ENCODE measurements at places on chromosomes 12 and 14. TPM values are rescaled to one million over a fixed set of nuclear protein-coding genes. Genes with fewer than 3 reads are reported as not detected.

- DNase-seq, result no peak
Measured at GRCh38 chr12:53935383-53936341, 3.0 kb upstream of the HOXC13 start.

GRCh38 chr12:26029736-26030022 lies 71.2 kb downstream of the RASSF8 start:
- DNase-seq, result no peak

Gene TRIM9
- total RNA-seq, result 13.4 TPM

GRCh38 chr12:104546575-104546974 lies 89.8 kb downstream of the CHST11 start:
- DNase-seq, result no peak

Gene HOXC13
- total RNA-seq, result not detected

- no peak for DNase-seq
Measured at GRCh38 chr12:19553175-19553574, 113.9 kb downstream of the AEBP2 start.

Gene CABP1
- total RNA-seq, result not detected

Gene RBP5
- total RNA-seq, result not detected

Gene TAS2R31
- total RNA-seq, result 1.7 TPM

DNA sequence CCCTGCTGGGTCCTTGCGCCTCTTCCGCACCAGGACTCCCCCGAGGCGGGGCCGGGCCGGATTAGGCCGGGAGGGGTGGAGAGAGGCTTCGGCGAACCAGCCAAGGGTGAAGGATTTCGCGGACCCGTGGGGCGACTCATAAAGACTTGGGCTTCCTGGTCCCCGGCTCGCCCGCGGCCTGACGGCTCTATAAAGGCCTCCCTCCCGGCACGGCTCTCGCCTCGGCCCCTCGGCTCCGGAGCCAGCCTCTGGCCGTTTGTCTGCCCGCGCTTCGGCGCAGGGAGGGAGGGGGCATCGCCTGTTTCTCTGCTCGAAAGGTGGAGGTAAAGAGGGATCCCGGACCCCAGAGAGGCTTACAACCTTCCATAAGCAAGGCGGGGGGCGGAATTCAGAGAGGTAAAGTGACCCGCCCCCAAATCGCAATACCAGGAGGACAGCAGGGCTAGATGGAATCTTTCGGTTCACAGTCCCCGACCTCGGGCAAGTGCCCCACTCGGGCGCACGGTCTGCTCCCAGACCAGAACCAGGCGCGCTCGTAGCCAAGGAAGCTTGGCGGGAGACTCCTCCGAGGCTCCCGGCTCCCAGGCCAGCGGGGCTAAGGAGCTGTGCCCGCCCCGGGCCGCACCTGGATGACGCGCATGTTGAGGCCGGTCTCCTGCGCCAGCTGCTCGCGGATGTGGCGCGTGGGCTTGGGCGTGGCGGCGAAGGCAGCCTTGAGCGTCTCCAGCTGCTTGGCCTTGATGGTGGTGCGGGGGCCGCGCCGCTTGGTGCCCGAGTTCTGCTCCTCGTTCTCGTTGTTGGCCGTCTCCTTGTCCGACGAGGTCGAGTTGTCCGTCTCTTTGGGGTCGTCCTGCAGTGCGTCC lies 3.9 kb downstream of the LHX5 start:
- DNase-seq, result no peak

GRCh38 chr14:83777516-83777915 lies 1752.4 kb upstream of the FLRT2 start:
- no peak for DNase-seq

- DNase-seq, result no peak
Measured at GRCh38 chr12:122297494-122297893, 31.2 kb upstream of the VPS33A start.

DNA sequence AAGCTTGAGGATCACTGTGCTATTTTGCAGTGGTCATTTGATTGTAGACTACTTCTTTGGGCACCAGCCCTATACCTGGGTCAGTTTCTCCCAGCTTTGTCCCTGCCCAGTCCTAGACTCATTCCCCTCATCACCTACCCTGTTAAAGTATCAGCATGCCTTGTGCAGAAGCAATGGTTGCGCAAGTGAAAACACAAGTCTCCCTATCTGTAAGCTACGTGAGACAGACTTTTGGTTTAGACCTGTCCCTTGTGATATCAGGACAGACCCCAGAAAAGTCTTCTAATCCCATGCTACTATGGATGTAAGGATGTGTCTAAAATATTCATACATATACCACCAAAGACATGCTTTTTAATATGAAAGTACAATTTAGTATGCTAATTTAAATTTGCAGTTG lies 88.8 kb upstream of the ATP2B1 start:
- no peak for DNase-seq

GRCh38 chr12:56759263-56759908 lies 3.7 kb upstream of the HSD17B6 start:
- DNase-seq, result no peak

DNA sequence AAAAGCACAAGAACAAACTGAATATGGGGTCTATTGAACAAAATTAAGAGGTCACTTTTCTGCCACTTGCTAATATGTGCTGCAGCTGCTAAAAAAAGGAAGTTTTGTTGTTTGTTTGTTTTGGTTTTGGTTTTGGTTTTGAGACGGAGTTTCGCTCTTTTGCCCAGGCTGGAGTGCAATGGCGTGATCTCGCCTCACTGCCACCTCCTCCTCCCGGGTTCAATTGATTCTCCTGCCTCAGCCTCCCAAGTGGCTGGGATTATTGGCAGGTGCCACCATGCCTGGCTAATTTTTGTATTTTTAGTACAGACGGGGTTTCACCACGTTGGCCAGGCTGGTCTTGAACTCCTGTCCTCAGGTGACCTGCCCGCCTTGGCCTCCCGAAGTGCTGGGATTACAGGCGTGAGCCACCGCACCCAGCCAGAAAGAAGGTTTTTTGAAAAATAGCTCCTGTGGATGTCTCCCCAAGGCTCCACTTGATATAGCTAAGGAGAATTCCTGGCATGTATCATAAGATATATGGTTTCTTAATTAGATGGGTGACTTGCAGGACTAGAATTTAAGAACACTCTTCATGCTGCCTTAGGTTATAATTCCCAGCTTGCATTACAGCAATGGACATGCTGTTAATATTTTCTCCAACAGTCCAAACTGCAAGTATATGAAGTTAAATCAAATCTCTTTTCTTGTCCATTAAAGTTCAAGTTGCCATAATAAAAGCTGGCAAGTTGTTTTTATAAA lies 237.6 kb upstream of the AMIGO2 start:
- DNase-seq, result no peak

Gene ATL1
- 19.0 TPM for total RNA-seq

Gene PPTC7
- total RNA-seq, result 10.9 TPM

Gene VSIG10
- total RNA-seq, result 9.5 TPM

DNA sequence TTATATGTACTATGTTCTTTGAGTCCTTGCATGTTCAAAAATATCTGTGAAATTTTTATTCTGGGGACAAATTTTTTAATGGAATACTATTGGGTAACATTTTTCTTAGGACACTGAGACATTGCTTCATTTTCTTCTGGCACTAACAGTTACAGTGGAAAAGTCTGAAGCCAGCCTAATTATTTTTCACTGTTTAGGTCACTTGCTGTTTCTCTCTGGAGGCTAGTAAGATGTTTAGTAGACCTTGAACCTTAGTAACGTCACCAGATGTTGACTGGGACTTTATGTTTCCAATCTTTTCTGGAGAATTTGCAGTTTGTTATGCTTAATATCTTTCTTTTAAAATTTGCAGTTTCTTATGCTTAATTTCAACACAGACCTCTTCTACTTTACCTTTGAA lies 12.3 kb upstream of the EPYC start:
- DNase-seq, result no peak

- DNase-seq, result no peak
Measured at GRCh38 chr12:120136093-120136770, 19.7 kb upstream of the RAB35 start.

DNA sequence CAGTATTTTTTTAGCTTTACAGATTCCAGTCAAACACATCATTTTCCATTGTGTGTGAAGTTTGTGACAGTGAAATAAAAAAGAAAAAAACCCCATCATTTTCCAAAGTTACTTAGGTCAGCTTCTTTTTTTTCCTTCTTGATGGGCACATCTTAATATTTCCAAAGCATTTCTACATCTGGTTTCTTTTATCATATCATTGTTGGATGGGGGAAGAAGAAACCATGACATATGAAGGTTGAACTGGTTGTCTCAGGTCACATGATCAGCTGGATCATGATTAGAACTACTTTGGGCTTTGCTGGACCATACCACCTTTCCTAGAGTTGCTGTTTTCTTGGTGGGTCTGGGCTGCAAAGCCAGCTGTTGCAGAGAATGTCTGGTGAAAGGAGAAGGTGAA lies 59.8 kb downstream of the FOS start:
- DNase-seq, result no peak

GRCh38 chr12:56749359-56749758 lies 2.8 kb downstream of the PRIM1 start:
- no peak for DNase-seq
